ENCODE measurements at places on chromosomes 6 and 20.

GRCh38 chr6:44264154-44265006 is 971 bp downstream of the NFKBIE start:
- DNase-seq: no peak

DNA sequence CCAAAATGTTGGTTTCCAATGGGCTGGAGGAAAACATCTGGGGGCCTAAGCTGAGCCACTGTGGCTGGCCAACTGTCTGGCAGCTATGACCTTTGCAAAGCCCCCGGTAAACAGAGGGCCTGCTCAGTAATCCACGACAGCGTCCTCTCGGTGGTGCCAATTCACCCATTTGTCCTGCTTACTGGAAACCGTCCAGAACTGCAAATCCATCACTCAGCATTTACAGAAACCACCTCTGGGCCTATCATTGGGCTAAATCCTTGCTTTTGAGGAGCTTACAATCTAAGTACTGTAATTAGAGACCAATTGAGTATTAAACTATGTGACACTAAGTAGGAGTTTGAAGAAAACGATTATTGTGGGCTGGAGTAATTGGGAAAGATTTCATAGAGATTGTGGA is 31.0 kb downstream of the ADAT2 start:
- no peak for DNase-seq

GRCh38 chr20:3798373-3798768 is 2.3 kb downstream of the CDC25B start:
- DNase-seq: no peak

DNA sequence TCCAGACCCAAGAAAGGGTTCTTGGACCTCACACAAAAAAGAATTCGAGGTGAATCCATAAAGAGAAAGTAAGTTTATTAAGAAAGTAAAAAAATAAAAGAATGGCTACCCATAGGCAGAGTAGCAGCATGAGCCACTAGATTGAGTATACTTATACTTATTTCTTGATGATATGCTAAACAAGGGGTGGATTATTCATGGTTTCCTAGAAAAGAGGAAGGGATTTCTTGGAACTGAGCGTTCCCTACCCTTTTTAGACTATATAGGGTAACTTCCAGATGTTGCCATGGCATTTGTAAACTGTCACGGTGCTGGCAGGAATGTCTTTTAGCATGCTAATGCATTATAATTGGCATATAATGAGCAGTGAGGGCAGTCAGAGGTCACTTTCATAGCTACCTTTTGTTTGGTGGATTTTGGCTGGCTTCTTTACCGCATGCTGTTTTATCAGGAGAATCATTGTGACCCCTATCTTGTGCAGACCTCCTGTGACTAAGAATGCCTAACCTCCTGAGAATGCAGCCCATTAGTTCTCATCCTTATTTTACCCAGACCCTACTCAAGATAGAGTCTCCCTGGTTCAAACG is 44.3 kb downstream of the TENT5A start:
- no peak for DNase-seq

- DNase-seq: no peak
These were observed 361.9 kb downstream of the BCKDHB start for GRCh38 chr6:80468398-80468797.

- DNase-seq: no peak
These were observed 92.1 kb downstream of the TXNDC5 start for GRCh38 chr6:7818257-7819214.

- DNase-seq: no peak
These were observed 6.3 kb upstream of the FAM184A start for GRCh38 chr6:119084784-119085183.

- DNase-seq: no peak
These were observed 63.3 kb downstream of the SASH1 start for GRCh38 chr6:148405894-148406293.

DNA sequence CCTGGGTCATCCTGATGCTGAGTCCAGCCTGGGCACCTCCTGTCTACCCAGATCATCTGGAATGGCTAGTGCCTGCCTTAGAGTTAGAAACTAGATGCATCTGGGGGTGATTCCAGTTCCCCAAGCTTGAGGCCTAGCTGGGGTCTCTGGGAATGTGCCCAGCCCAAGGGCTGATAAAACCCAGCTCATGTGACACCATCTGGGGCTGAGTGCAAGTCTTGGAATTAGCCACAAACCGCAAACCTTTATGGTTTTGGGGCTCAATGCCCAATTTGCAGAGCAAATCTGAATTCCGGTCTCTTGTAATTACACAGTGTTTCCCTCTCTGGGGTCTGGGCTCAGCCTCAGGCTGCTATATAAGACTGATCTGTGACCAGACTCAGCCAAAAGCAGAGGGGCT is at the start of gene BPIFB4:
Gene BPIFB4, plus strand, starts transcription at position 385 of the 400 bp plus-strand sequence. CDS start 1,884 bp downstream, outside the sequence.
- no peak for DNase-seq

DNA sequence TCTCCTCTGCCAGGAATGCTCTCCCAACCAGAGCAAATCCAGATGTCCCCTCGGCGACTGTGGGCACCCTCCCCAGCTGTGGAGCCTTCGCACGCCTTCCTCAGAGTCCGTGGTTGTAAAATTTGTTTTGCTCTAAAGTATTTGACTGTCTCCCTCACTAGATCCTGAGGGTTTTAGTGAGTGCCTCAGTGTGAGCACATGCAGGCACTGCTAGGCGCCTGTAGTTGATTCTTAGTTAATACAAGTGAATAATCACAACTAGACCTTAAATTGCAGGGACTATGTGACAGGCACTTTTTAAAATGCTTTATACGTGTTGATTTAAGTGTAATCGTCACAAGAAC is 680 bp upstream of the MTCH1 start:
- DNase-seq: no peak

DNA sequence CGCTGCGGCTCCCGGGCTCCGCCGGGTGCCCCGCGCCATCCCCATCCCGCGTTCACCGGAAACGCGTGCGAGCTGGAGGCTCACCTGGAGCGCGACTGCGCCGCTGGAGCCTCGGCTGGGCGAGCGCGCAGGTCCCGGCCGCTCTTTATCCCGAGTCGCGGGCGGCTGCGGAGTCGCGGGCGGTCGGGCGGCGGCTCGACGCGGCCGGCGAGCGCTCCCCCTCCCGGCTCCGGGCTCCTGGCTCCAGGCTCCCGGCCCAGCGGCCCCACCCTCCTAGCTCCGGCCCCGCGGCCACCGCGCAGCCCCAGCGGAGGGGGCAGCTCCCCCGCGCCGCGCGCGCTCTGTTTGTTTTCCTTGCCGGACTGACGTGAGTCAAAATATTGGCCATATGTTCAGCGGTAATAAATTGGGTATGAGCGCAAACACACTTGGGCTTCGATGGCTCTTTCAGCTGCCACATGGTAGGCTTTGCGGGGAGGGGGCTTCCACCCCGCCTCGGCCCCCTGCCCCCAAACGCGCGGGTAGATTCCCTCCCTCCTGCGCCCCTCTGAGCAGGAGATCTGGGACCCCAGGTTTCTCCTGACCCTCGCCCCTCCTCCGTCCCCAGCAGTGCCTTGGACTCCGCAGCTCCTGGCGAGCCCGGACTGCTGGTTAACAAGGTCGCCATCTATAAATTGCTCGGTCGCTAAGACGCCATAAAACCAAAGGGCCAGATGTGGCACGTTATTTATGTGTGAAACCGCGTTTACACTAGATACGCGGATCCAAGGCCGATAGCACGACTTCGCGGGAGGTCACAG is 8.8 kb upstream of the NKX2-2 start:
- no peak for DNase-seq

- no peak for DNase-seq
These were observed 200.2 kb upstream of the ZNF217 start for GRCh38 chr20:53793783-53794383.

DNA sequence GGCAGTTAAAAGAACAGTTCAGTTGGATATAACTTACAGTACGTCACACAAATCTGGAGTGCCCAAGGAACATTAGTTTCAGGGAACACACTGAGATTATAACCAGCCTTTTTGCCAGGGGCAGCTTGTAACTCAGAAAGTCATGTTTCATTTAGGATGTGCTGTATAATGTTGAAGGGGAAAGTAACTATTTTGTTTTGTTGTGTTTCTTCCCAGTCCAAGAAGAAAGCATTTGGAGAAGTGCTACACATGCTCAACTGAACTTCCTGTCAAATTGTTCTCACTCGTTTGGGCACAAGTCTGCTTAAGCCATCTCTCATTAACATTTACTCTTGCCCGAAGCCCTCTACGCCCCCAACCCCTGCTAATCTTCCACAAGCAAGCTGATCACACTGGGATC is 157.9 kb downstream of the BTBD9 start:
- DNase-seq: no peak
